ENCODE measurements at places on chromosomes 11 and 22.
A peak's percentile ranks its signal among the peaks of the same experiment; 100 is the strongest.

DNA sequence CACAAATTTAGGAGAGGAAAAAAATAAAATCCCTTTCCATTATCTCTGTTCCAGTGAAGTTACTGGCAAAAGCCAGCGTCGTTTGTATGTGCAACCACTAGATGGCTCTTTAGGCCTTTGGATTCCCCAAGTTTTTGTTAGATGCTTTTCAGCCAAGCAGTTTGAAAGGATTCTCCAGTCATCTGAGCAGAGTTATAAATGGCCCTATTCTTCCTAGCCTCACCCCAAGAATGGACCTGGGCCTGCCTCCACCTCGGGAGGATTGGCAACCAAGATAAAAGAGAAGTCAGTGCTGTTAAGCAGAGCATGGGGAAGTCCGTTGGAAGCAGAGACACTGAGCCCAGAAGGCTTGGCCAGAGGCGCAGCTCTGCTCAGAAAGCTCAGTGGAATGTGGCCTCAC, 15.4 kb downstream of the FAM181B start:
- DNase-seq: peak; percentile 5

DNA sequence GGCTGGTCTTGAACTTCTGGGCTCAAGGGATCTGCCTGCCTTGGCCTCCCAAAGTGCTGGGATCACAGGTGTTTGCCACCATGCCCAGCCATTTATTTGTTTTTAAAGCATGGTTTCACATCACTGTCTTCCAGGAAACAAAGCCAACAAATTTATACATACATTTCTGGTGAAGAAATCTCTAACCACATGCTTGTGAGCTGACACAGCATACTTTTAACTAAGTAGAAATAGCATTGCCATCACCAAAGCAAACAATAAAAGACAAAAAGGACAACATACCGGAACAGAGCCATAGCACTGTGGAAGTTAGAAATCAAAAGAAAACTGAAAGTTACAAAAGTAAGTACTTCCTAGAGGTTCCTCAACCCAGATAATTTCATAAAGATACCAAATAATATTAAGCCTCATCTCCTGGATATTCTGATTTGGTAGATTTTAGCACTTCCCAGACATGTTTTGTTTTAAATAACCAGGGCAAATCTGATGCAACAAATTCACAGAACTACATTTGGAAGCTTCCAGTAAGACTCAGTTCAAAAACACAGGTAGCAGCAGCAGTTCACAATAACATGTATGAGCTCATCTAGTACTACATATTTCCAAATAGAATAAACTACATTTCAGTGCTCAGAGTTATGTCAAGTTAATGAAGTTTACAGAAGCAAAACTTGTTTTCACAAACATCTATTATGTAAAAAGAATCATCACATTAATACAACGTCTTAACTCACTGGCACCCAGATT, 70.6 kb downstream of the RRAS2 start:
- no peak for DNase-seq

- DNase-seq: no peak
These were observed 1.1 kb downstream of the POLD3 start for GRCh38 chr11:74593463-74593862.

GRCh38 chr11:15662285-15662684, 547.6 kb downstream of the INSC start:
- no peak for DNase-seq

DNA sequence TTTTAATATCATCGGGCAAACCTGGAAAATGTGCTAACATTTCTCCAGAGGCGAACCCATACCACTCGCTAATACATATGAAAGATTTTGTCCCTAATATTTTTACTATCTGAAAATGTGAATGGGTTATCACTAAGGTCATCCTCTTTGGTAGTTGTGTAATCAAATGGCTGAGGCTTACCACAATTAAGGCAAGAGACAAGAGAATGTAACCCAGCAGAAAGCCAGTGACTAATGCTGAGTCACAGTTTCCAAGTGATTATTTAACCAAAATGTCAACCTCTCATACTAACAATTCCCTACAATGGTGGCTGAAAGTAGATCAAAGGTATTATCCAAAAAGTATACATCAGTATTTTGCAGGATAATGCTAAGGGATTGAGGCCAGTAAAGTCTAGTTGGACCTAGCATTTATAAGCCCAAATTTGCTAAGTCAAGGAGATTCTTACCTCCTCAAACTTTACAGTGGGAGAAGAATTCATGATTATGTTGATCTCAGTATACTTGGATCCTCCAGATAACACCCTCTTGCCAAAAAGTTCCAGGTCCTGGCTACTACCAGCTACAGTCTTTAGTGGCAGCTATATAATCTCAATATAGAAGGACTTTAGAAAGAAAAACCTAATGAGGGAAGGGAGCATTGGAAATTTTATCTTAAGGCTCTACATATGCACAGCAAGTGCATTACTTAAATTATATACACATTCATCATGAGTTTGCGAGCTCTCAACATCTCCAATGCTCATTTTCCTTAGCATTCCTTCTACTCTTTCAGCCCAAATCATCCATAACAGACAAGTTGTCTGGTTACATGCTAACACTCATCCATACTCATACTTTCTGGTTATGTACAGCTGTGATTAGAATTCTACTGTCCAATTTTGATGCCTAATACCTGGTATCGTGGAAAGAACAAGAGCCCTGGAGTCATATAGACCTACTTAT, 25.4 kb downstream of the SIK3 start:
- DNase-seq: no peak

- no peak for DNase-seq
These were observed 9.9 kb upstream of the CARD18 start for GRCh38 chr11:105149477-105149876.

GRCh38 chr11:2097356-2097997, 41.7 kb downstream of the IGF2 start:
- no peak for DNase-seq

DNA sequence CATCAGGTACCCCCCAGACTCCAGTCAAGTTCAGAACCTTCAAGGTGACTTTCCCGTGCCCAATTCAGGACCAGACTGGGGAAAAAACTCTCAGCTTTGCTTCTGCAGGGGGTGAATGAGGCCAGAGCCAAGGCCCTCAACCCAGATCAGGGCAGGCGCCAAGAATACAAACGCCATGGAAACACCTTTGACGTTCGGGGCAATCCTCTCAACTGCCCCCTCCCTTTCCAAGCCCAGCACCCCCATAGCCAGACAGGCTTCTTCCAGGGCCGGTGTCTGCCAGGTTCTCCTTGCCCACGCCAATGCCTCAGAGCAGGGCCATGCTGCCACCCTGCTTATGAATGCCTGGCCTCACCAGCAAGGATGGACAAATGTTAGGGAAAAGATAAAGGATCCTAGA, 5.8 kb downstream of the ARHGAP1 start:
- DNase-seq: no peak

DNA sequence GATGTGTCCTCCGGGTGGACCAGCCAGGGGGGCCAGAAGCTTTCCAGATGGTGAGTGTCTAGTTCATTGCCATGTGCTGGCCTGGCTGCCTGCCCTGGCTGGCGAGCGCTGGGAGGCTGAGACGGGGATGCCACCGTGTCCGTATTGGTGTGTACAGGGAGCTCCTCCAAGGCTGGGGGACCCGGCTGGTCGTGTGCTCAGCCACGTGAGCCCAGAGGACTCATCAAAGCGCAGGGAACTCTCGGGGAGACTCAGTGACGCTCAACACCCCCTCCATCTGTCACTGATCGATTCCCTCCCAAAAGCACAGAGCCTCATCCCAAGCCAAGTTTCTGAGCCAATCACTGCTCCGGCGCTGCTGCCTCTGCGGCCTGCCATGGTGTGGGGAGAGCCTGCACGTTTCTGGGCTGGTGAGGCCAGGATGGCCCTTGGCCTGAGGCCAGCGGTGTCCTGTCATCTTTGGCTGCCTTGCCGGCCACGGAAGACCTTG, 423.7 kb downstream of the SHANK2 start:
- DNase-seq: no peak

Data from KG1 (cell line).